ENCODE measurements at places on chromosomes 7 and 10.

- no peak for DNase-seq
These were observed 17.2 kb upstream of the PSMG3 start for GRCh38 chr7:1586827-1587705.

GRCh38 chr7:108018668-108019067 is 15.7 kb upstream of the LAMB1 start:
- no peak for DNase-seq

DNA sequence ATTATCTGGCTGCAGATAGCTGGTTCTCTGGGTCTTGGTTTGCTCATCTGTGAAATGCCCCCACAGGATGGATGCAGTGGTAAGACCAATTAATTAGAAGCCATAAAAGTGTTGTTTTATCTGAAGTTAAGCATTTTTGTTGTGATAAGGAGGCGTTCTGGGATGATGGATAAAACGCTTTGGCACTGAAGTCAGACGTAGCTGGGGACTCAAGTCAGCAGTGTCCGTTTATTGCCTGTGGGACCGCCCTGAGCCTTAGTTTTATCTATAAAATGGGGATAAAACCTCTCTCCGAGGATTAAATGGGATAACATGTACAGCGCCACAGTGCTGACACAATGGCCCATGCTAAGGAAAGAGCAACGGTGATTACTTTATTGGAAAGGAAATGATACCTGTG is 34.7 kb downstream of the TCF7L2 start:
- no peak for DNase-seq

DNA sequence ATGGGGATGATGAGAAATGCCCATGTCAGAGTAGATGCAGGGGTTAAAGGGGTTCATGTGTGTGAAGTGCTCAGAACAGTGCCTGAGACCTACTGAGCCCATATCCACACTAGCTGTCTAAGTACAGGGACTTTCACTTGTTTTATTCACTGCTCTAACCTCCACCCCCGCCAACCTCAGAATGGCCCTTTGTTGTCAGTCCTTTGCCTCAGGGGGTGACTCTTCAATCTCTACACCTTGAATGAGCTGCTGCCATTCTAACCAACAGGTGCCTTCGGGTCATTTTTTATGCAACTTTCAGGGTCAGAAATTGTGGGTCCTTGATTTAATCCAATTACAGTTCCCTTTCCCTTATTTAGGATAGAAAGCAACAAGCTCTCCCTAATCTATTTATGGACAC is 26.2 kb downstream of the VSTM4 start:
- no peak for DNase-seq

GRCh38 chr7:114695182-114695581 is 226.7 kb upstream of the MDFIC start:
- no peak for DNase-seq

DNA sequence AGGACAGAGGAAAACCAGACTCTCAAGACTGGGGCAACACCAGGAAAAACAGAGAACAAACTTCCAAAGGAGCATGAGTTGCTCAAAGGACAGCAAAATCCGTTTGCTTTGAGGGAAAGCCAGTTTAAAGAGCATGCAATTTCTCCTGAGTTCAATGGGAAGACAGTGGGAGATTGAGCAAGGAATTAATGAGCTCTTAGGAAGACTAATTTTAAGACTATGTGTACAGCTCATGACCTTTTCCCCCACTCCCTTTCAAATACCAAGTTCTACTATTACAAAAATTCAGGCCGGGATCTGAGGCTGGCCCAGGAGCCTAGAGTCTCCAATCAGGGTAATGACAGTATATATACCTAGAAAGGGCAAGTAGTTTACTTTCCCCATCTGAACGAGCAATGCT is 79.2 kb downstream of the EPDR1 start:
- DNase-seq, result no peak

DNA sequence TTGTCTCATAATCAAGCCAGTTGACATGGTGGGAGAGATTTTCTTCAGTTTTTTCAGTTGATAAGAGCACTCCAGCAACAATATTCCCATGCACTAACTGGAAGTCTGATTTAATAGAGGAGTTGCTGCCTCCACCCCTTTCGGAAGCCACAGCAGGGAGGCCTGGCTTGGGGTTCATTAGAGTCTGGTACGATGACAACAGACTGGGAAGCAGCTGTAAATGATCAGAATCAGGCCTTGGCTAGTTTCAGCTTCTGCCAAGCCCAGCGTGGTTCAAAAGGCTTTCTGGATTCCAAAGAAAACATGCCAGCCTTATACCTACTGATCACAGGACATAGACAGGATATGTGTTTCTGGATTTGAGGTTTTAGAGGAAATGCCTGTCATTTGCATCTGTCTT is 274.0 kb downstream of the CSTF2T start:
- DNase-seq, result peak; percentile 39

DNA sequence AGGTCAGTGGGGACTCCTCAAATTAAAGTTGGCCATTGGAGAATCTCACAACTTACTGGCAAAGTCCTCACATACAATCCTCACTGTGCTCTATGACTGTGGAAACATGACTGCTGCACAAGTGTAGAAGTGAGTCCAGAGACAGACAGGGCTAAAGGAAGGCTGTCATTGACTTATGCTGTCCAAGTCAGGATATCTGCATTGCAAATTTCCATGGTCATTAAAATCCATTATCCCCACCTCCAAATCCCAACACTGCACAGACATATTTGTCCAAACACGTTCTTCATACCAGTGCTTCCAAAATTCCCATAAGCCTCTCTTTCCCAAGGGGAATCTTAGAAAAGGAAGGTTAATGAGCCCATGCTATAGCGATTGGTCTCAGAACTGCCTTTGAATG is 396.8 kb upstream of the ANKRD30A start:
- no peak for DNase-seq

DNA sequence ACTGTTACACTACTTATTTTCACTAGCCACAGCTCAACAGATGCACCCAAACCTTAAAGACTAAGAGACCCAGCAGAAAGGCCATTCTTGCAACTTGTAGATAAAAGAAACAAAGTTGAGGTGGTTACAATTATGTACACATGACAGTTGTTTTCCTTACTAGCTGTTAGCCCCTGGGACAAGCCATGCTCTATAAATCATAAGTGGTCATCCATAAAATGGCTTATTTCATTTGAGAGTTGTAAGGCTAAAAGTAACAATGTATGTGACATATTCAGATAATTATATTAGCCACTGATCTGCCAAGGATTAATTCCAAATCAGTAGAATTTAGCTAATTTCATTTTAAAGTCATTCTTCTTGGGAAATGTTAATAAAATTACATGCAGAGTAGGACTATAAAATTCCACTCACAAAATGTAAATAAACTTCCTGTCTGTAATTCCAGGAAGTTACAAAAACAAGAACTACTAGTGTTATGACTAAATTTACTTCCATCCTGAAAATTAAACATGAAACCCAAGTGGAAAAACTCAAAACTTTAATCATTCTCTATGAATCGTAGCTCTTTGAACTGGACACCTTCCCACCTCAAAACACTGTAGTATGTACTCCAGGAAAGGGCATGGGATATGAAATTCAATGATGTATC is 13.3 kb downstream of the SLC37A3 start:
- DNase-seq, result no peak

GRCh38 chr10:11563936-11564335 is 47.5 kb downstream of the USP6NL start:
- DNase-seq, result no peak

DNA sequence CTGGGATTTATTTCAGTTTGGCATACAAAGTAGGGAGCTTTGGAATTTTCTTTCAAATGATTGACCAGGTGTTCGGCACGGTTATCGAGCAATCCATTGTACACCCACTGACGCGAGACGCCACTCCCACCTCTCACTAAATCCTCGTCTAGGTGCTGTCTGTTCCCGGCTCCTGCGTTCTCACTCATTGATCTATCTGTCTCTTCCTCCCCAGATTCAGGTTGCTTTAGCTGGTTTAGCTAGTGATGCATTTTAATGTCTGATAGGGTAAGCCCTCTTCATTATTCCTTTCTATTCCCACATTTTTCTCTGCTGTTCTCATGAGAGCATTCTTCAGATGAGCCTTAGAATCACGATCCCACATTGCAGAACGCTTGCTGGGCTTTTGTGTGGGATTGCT is 91.7 kb downstream of the ELFN1 start:
- no peak for DNase-seq

DNA sequence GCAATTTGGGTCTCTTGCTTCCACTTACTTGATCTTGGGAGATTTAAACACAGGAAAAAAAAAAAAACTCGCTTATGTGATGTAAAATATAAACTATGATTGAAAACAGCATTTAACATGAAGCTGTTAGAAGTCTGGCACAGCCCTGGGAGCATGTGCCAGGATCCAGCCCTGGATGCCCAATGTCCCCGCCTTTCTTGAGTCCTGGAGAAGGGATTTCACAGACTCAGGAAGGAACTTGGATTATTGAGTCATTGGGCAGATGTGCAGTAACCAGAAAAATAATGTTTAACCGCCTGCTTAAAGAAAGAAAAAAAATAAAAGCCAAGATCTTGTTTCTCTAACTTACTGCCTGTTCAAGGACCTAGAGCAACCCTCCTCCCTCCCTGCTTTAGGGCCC is 3.7 kb upstream of the JCAD start:
- DNase-seq, result peak; percentile 85

DNA sequence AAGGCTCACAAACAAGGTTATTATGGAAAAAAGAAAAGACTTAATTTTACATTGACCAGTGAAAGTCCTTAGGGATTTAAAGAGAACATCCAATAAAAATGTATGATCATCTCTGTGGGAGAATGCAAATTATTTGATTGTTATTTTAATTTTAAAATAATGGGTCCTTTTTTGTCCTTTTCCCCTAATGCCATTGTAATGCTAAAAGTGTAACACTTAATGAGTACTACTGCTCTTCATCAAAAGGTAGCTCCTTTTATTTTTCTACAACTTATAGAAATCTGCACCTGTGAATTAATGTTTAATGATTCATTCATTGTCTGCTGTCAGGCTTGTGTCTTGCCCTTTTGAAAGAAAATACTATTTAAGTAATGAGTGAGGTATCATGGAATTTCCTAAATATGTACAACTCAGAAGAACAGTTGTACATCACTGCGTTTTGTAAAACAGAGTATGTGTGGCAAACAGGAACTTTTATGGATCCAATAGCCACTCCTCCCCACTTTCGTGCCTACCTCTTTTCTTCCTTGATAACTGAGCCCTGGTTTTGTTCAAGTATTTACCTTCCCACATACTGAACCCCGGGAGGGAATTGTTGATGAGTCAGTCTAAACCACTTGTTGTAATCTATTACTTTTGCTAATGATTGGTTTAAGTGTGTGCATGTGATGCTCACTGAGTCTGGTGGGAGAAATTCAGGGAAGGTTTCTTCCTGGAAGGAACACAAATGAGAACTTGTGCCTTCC is 19.9 kb upstream of the TRUB1 start:
- no peak for DNase-seq

DNA sequence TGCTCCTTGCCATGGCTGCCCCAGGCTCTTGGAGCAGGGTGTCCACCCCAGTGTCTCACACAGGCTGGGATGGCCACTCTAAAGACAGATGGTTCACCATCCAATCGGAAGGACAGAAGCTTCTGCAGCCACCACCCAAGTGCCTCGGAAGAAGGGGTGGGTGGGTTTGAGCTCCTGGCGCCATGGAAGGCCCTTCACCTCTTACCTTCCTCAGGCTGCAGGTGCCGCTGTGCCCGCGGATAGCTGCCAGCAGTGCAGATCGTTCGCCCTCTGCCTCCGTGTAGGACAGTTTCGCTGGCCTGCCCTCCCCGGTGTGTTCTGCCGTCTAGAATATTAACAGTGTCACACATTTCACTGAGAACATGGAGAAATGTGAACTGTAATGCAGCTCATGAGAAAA is 243.6 kb upstream of the GRB10 start:
- DNase-seq, result no peak

GRCh38 chr7:142481548-142481947 is 223.7 kb upstream of the PRSS58 start:
- peak; percentile 50 for DNase-seq

GRCh38 chr7:20484356-20484755 is 131.1 kb upstream of the ABCB5 start:
- DNase-seq, result no peak

DNA sequence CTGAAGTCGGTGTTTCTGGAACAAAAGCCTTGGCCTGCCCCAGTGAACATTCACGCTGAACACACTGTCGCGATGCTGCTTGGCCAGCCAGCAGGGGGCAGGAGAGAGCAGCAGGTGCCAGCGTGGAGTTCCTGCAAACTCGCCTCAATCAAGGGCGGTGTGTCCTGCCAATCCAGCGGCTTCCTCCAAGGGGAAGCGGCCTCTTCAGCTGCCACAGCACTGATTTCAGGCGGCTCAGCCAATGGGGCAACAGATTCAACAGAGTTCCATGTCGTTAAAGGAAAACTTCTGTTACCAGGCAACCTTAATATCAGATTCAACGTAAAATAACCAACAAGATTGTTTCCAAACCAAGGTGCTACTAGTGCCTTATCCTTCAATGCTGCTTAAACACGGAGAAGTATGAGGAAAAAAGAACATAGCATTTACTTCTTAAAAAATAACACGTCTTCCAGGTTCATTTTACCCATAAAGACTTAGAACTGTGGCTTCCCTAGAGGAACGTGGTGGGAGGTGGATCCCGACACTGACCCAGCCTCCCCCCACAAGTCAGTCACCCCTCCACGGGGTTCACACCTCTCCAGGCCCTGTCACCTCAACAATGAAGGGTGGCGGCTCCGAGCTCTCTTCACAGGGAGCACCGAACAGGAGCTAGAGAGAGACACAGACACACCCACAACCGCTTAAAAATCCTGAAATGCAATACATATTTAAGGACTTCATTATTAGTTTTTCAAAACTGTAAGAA is 178.2 kb downstream of the DIP2C start:
- peak; percentile 92 for DNase-seq

DNA sequence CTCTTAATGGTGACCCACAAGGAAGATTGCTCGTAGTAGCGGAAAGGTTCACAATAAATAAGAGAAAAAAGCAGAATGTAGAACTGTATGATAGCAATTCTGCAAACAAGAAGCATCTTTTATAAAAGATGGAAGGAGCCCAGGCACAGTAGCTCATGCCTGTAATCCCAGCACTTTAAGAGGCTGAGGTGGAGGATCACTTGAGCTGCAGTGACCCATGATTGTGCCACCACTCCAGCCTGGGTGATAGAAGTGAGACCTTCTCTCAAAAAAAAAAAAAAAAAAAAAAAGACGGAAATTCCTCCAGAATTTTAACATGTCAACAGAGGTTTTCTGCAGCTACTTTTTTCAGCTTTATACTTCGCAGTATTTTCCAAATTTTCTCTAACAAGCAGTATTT is 13.2 kb downstream of the GATAD1 start:
- no peak for DNase-seq

DNA sequence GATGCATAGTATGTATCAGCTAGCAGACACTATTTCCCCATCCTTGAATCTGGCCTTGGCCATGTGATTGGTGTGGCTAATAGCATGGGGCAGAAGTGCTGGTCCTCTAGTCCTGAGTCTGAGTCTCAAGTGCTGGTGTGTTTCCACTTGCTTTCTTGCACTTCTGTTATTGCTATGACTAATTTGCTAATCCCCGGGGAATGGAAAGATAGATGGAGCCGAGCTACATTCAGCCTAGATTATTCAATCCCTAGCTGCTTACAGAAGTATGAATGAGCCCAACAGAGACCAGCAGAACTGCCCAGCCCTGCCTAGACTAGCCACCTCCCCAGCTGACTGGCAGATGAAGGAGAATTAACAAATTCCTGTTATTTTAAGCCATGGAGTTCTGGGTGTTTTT is 53.2 kb upstream of the SYPL1 start:
- peak; percentile 91 for DNase-seq

- DNase-seq, result no peak
These were observed 121.0 kb upstream of the TBX20 start for GRCh38 chr7:35374858-35375257.

GRCh38 chr10:131430716-131431412 is 119.3 kb upstream of the TCERG1L start:
- DNase-seq, result no peak

- DNase-seq, result peak; percentile 70
These were observed 58.3 kb downstream of the VCL start for GRCh38 chr10:74056050-74056818.
